Activated B cell treated with CpG ODN at 0.5 μM for 24 hours (primary cell): ENCODE measurements at places on chromosomes 2 and 18. TPM values are rescaled to one million over a fixed set of nuclear protein-coding genes. Genes with fewer than 3 reads are reported as not detected.

DNA sequence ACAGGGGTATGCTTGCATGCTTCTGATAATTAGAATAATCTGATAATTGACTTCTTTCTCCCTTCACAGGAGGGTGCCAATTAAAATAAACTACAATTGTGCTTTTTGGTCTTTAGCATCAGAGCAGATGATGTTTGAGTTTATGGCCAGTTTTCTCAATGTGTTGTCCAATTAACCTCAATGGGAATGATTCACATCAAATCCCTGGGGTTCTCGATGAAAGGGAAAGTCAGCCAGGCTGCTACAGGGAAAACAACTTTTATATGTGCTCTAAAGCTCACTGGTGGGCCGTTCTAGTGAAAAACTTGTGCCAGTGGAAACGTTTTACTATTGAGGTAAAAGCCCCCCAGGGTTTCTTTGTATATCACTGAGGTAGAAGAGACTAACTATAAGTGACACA is 887.3 kb upstream of the CRIM1 start:
- no peak for DNase-seq

GRCh38 chr2:181818058-181818680 is 73.4 kb upstream of the ITPRID2 start:
- DNase-seq = no peak

GRCh38 chr2:85504778-85505261 is 34.1 kb upstream of the MAT2A start:
- DNase-seq = no peak

The AQP12B gene
- total RNA-seq = not detected in 2 replicates

The PPM1G gene
- 74.7 and 75.2 TPM in 2 replicates for total RNA-seq

The C2orf78 gene
- total RNA-seq = not detected in 2 replicates
